ENCODE measurements at places on chromosomes 11 and 22.

- DNase-seq = peak; percentile 30
These were observed 61.1 kb downstream of the FDX1 start for GRCh38 chr11:110490886-110491285.

- DNase-seq = no peak
These were observed 553 bp upstream of the TCIRG1 start for GRCh38 chr11:68038226-68038717.

- DNase-seq = no peak
These were observed 773.2 kb upstream of the LRRC4C start for GRCh38 chr11:42232673-42233072.

DNA sequence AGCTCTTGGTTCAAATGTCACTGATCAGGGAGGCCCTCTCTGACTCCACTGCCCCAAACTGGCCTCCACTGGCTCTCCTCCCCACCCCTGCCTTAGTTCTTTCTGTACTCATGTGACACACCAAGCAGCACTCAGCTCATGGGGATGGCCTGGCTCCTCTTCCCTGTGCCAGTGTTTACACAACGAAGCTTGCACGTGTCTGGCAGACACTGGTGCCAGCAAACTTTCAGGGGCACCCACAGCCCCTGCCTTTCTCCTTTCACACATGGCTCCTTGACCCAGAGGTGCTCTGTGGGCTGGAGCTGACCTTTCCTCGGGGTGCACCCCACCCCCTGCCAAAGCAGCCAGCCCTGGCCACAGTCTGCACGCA lies 37.6 kb upstream of the PARVG start:
- no peak for DNase-seq

DNA sequence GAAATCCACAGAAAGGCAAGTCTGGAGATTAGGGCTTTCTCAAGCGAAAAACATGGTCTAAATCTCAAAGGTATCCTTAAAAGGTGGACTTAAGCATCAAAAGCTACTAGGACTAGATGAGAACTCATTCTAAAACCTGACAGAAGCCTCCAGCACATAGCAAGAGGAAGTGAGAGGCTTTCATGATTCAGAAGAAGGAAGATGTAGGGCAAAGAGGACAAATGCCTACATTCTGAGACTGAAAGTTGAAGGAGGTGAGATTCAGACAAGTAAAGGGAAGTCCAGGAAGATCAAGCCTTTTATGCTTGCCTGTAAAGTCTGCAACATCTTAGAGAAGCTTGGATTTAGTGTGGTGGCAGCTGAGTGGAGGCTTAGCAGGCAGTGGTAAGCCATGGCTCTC lies 98.9 kb downstream of the PGR start:
- DNase-seq = no peak

GRCh38 chr11:69203381-69203780 lies 47.6 kb downstream of the SMIM38 start:
- DNase-seq = no peak

- DNase-seq = no peak
These were observed 24.3 kb downstream of the ARFGAP2 start for GRCh38 chr11:47152126-47152952.

All from CD4-positive, alpha-beta T cell treated with Interleukin-1 beta for 1 hour (primary cell).